Left lung (tissue), 14 donors: ENCODE measurements at places on chromosomes 16 and 17. TPM values are rescaled to one million over a fixed set of nuclear protein-coding genes. Genes with fewer than 3 reads are reported as not detected.

LRRC36 gene
- 3.0 TPM for total RNA-seq

PRDM7 gene
- total RNA-seq, result not detected

ZCCHC14 gene
- total RNA-seq, result 23.4 TPM

ARHGAP23 gene
- 49.1 TPM for total RNA-seq

GRCh38 chr16:49856672-49857330, 889 bp upstream of the ZNF423 start:
- H3K27ac ChIP-seq, result peak overlapping the region; percentile 79
- no peaks in the 10 kb centered on the region for H3K36me3 ChIP-seq
- peak overlapping the region; percentile 56 for H3K4me3 ChIP-seq

- peaks cover 15% of the 10 kb centered on the region for H3K27me3 ChIP-seq
- H3K4me3 ChIP-seq, result no peak overlapping the region
- DNase-seq, result no peak
- H3K4me1 ChIP-seq, result peaks cover 53% of the 10 kb centered on the region
Observed at GRCh38 chr16:4323071-4323844, 7.4 kb downstream of the GLIS2 start.

GAST gene
- not detected for total RNA-seq

DNA sequence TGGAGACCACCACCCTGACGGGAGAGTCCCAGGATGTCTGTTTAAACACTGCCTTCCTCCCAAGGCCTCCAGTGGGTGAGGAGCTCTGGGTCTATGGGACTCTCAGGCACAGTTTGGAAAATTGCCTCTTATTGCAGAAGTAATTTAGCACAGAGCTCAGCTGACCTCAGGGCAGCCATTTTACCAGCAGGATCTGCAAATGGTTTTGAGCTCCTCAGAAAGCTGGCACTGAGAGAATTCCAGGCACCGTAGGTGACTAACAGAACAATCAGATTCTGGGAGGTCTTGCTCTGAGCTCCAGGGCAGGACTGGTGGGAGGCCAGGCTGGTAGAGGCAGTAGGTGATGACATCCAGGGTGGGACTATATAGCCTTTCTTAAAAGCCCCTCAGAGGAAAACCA, 17.3 kb upstream of the C16orf74 start:
- no peak overlapping the region for H3K4me3 ChIP-seq
- no peaks in the 10 kb centered on the region for H3K4me1 ChIP-seq
- no peak for DNase-seq
- H3K36me3 ChIP-seq, result peaks cover 8% of the 10 kb centered on the region

DNA sequence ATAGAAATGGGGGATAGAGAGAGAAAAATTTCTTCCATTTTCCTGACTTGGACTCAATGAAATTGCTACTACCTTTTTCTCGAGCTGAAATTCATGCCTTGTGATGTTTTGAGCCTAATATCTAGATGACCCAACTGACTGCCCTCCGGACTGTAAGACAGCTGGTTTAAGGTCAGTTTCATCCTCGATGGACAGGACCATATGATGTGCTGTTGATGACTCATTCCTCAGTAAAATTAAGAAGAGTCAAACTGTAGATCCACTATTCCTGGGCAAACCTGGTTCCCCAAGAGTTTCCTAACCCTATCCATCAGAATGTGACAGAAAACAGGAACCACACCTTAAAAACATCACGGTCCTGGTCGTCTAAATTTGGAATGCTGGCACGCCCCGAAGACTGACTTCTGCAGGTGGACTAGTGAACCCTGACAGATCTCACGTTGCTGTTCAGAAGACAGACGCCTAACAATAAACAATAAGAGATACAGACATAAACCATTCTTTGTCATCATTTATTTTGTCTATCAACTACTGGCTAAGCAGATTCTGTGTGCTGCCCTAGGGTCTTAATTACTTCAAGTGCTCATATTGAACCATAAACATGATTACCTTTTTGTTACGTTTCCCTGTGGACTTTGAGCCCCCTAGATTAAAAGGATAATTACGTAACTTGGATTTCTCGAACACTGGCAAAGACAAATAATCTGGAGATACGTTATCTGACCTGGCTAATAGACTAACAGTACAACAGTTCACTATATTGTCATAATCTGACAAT, 45.1 kb upstream of the NOS2 start:
- H3K4me1 ChIP-seq, result no peaks in the 10 kb centered on the region
- no peak overlapping the region for H3K27ac ChIP-seq
- no peaks in the 10 kb centered on the region for H3K27me3 ChIP-seq
- H3K36me3 ChIP-seq, result no peaks in the 10 kb centered on the region
- H3K4me3 ChIP-seq, result no peak overlapping the region

TP53TG3 gene
- total RNA-seq, result not detected
